GM12865 (cell line): ENCODE measurements at places on chromosomes 3 and 15.

GRCh38 chr3:140097874-140098635, 163.1 kb downstream of the CLSTN2 start:
- DNase-seq, result no peak

DNA sequence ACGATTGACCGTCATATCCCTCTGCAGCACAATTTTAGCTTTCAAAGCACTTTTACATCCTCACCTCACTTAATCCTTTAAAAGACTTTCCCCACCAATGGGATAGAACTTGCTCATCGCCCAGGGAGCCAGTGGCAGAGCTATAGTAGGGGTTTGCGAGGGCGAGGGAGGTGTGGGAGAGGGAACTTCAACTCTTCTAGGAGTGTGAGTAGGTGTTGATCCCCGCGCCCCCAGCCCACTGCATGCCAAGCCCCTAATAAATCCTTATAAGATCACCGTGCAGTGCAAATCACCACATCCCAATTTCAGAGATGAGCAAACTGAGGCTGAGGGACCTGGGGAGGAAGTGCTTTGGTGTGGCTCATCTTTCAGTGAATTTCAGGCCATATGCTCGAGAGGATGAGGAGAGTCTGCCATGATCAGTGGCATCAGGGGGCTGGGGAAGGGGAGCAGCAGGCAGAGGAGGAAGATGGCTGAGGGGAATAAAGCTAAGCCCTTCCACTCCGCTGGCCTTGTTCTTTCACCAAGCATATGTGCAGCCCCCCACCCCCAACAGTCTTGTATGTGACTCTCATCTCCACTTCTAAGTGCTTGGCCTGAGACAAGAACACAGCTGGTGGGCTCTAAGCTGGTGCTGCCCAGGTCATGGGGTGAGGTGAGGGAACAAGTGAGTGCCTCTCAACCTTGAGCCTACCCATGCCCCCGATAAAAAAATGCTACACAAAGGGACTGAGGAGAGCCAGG, 5.1 kb downstream of the INSYN1 start:
- no peak for DNase-seq

DNA sequence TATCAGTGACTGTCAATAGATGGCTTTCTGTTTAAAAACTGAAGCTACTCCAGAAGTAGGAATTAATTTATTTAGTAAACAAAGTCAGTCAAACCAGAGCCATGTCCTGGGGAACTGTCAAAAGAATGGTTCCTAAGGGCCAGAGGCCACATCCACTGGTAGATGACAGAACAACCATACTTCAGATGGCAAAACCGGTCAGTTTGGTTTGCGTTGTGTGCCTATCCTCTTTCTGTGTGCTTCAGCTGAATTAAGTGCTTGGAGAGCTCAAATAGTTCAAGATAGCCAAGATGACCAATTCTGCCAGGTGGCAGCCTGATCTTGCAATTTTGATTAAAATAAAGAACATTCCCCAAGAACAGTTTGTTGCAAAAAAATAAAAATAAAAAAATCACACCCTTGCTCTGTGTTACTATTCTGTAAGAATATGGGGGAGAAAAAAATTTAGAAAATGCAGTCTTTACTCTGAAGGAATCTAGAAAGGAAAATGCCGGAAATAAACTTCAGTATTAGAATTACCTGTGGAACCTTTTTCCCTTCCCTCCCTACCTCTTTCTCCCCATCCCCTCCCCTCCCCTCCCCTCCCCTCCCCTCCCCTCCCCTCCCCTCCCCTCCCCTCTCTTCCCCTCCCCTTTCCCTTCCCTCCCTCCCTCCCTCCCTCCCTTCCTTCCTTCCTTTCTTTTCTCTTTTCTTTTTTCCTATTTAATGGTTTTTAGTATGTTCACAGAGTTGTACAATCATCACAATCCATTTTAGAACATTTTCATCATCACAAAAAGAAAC, 2.5 kb downstream of the MAP3K13 start:
- DNase-seq, result no peak

DNA sequence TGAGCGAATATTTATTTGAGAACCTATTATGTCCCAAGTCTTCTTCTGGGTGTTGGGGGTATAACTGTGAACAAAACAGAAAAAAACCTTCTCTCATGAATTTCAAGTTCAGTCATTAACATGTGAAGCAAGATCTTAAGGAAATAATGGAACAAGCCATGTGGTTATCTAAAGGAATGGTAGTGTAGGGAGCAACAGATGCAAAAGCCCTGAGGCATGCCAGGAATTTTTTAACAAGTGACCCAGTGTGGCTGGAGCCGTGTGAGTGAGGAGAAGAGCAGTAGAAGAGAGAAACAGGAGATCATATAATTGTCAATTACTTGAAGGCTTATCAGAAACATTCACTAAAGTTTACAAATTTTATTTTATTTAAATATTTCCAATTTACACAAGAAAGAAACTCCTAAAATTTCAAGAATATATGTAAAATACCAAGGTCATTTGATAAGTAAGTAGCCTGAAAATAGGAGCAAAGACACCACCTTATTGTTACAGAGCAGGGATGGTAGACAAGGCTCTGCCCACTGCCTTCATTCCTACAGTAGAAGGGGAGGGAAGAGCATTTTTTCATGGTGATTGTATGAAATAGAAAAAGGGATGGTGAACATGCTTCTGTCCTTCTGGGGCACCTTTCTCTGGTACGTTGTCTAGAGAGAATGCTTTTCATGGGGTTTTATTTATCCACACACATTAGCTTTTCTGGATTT, 345.1 kb downstream of the PLOD2 start:
- no peak for DNase-seq

- DNase-seq, result no peak
Observed at GRCh38 chr3:42032693-42033349, 58.3 kb upstream of the TRAK1 start.

GRCh38 chr3:104578558-104578957, 788.2 kb upstream of the ALCAM start:
- DNase-seq, result peak; percentile 12

- no peak for DNase-seq
Observed at GRCh38 chr15:70170096-70170699, 72.5 kb upstream of the TLE3 start.

GRCh38 chr15:85381850-85382751, 1.7 kb downstream of the AKAP13 start:
- peak; percentile 54 for DNase-seq

DNA sequence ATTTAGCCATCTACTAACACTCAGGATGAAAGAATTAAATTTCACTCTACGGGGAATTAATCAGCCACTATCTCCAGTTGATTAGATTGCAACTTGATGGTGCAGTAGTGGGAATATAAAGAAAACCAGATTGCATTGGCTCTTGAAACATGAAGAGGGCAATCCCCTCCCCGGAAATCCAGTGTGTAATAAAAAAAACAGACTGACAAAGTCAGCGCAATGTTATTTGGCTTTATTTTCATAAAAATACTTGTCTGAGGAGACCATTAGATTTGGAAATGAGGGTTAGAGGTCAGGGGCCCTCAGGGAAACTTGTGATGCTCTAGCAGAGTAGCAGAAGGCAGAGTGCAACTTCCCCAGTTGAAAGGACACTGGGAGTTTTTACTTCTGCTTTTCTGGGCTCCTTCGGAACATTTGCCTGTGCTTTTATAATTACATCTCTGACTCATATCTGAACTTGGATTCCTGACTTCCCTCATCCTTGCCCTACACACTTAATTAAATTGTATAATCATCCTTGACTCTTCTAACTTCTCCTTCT, 326.8 kb downstream of the TUSC7 start:
- no peak for DNase-seq

GRCh38 chr3:14231998-14232501, 53.4 kb downstream of the LSM3 start:
- no peak for DNase-seq

DNA sequence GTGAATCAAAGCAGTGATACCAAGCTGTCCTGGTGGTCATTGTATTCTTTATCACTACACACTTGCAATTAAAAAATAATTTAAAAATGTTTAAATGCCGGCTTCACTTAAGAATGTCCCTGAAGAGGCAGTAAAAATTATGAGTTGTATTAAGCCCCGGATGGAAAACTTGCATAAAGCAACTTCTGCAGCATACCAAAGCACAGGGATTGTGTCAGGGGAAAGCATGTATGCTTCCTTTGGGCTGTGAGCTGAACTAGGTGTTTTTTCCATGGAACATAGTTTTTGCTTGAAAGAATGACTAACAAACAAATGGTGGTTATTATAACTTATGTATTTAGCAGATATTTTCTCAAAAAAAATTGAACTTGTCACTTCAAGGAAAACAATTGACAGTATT, 143.1 kb downstream of the ARNT2 start:
- no peak for DNase-seq

GRCh38 chr15:89155656-89156055, 65.7 kb downstream of the RLBP1 start:
- no peak for DNase-seq

DNA sequence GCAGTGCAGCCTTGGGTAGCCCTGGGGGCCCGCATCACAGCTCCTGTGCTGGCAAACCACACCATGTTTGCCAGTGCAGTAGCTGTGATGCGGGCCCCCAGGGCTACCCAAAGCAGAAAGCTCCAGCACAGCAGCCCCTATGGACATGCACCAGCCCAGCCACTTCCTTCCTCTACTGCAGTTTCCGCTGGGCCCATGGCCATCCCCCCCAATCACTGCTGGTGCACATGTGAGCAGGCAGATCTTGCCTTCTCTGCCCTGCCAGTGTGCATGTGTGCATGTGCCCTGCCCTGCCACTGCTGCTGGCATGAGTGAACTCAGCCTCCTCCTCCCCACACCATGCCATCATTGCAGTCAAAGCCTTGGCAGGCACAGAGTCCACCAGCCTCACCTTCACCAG, 20.1 kb upstream of the MINAR1 start:
- DNase-seq, result no peak
